NCI-H774 (cell line): ENCODE measurements at places on chromosomes 16 and 17.

DNA sequence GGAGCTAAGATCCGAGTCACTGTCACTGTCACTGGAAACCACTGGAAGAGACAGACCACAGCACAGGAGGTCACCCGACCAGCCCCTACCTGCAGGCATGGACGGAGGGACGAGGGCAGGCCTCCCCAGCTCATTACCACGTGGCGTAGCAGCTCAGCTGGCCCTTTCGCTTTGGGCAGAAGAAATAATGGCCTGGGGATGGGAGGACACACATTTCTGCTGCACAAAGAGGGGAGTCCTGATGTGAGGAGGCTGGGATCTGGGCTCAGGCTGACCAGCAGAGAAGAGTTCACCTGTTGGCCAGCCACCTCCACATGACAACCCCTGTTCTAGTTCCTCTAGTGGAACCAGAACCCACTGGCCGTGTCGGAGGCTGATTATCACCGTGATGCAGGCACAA is 38.2 kb upstream of the DOC2B start:
- no peak for DNase-seq

DNA sequence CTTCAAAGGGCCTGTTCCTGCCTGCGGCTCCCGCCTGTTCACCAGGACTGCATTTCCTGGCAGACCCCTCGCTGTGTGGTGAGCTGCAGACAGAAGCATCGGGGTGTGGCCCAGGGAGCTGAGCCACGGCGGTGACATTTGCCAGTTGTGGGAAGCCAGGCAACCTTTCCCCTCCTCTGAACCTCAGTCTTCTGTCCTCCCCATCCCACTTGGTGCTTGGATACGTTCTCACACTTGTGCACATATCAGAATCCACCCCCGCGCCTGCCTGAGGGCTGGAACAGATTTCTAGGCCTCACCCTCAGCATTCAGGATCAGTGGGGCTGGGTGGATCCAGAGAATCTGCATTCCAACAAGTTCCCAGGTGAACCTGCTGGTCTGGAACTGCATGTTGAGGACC is 63.5 kb downstream of the CRISPLD2 start:
- no peak for DNase-seq

DNA sequence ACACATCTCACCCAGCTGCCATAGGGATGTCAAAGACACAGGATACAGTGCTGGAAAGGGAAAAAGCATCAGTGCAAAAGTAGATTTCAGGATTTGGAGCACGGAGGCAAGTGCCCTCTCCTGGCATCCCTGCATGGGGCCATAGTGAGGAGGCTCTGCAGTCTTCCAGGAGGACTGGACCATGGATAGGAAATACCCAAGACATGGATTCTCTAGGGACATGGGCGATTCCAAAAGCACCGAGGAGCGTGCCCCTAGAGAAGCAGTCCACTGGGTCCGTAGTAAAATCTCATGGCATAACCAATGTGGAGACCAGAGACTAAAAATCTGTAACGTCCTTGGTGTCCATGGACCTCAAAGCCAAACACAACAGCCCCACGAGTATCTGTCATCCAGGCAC is 818.2 kb downstream of the KCNJ18 start:
- DNase-seq, result no peak

DNA sequence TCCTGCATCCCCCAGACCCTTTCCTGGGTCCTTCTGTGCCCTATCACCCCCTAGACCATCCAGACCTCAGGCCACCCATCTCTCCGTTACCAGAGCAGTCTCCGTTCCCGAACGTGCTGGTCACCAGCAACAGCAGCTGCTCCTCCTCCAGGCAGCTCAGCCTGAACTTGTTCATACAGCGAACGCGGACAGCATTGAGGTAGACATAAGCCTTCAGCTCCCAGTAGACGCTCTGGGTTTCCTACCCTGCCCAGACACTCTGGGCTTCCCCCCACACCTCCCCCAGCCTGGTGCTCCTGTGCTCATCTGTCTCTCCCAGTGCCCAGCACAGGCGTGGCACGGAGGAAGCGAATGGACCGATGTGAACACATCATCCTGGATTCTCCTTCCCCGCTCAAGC is 41.6 kb upstream of the RNFT1 start:
- DNase-seq, result no peak

DNA sequence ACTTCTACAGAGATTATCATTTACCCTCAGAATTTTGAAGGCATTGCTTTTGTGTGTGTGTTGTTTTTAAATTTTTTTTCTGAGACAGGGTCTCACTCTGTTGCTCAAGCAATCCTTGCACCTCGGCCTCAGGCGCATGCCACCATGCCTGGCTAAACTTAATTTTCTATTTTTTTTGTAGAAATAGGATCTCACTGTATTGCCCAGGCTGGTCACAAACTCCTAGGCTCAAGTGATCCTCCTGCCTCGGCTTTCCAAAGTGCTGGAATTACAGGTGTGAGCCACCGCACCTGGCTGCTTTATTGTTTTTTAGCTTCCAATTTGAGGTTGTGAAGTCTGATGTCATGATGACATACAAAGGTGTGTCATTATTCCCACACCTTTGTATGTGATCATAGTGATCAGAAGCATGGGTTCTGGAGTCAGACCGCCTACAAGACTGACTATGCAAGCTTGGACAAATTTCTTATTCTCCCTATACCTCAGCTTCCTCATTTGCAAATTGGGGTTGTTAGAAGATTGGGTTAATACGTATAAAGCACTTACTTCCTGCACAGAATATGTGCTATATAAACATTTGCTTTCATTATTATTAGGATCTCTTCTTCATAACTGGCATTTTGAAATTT is 5.8 kb downstream of the SEPHS2 start:
- no peak for DNase-seq

- DNase-seq, result no peak
Observed at GRCh38 chr16:55261301-55261700, 62.7 kb upstream of the IRX6 start.

DNA sequence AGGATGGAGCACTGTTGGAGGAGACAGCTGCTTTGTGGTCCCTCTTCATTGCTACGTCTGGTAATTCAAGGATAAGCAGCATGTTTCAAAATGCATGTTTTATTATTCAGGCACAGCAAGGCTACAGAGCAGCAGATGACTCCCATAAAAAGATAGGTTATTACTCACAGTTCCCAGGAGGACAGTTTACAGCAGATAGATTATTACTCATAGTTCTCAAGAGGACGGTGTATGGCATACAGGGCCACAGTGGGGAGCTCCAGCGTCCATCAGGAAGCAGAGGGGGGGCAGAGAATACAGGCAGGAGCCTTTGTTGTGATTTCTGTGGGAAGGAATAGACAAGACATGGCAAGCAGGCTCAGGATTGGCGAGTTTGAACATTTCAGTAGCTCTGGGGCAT is 72.9 kb downstream of the DNAH9 start:
- no peak for DNase-seq

DNA sequence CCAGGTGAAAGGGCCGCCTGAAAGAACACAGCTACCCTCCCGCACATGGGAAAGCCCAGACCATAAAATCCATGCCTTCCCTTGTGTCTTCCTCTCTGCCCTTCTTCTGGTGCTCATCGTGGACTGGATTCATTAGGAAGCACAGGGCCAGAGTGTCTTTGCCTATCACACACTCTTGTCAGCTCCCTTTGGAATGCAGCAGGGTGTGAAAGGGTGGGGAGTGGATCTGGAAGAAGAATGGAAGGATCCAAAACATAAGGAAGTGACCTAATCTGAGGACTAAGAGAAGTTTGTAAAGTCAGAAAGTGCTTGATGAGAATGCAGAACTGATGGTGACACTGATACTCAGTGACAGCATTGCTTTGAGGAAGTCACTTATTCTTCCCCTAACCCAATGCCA is 1147.3 kb upstream of the GOT2 start:
- DNase-seq, result no peak

DNA sequence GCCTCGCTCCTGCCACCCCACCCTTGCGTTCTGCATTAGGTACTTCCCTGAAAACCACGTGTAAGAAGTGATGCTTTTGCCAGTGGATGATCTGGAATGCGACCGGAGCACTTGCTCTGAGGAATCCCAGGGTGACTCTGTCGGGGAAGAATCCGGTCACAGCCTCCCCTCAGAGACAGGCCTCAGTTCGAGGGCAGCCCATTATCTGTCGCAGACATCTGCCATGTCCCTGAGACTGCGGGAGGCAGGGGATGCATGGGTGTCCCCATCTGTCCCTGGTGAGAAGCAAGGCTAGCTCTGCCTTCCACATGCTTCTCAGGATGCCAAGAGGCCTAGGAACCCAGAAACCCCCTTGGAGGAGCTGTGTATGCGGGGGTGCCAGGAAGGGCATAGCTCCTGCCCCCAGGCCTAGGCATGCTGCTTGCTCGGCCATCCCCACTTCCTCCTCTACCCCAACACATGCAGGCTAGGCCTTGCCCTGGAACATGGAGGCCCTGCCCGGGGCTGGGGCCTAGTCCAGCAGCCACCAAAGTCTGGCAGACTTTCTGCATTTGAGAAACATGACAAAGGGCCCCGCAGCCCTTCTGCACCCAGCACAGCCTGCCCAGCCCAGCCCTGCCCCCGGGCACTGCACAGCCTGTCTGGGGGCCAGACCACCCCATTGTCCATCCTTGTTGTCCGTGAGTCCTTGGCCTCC is 20.5 kb downstream of the MNT start:
- no peak for DNase-seq

DNA sequence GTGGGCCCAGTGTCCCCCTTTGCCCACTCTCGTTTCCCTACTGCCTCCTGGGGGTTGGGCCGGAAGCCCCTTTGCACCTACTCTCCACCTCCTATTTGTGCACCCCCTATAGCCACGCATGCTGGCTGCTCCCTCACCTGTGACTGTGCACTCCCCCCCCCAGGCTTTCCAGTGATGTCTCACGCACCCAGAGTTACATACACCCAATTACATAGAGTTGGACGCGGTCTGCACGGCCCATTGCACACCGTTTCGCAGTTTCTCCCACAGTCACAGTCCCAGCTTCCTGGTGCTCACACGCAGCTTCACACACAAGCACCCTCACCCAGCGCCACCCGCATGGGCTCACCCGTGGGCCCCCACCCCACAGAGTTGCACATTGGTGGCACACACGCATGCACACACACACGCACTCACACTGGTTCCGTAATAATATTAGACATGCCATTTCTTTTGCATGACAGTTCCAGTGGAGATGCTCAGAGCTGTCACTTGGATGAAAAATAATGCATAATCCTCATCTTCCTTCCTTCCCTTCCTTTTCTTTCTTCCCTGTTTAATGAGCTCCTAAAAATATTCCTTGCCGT is 21.5 kb upstream of the C1QL1 start:
- DNase-seq, result no peak

DNA sequence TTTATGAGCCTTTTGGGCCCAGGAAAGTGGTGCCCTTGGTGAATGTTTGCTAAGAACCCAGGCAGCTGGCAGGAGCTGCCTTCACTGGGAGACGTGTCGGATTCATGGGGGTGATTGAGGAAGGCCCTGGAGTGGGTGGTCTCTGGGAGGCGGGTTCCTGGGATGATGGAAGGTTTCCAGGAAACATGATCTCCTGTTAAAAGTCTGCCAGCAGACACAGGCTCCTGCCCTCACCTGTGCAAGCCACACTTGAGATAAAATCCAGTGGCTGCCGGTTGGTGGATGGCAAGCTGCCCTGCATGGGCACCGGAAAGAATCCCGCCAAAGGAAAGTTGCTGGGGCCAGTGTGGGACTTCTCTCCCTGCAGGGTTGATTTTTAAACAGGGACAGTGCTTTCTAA is 189.0 kb upstream of the CIBAR2 start:
- no peak for DNase-seq

DNA sequence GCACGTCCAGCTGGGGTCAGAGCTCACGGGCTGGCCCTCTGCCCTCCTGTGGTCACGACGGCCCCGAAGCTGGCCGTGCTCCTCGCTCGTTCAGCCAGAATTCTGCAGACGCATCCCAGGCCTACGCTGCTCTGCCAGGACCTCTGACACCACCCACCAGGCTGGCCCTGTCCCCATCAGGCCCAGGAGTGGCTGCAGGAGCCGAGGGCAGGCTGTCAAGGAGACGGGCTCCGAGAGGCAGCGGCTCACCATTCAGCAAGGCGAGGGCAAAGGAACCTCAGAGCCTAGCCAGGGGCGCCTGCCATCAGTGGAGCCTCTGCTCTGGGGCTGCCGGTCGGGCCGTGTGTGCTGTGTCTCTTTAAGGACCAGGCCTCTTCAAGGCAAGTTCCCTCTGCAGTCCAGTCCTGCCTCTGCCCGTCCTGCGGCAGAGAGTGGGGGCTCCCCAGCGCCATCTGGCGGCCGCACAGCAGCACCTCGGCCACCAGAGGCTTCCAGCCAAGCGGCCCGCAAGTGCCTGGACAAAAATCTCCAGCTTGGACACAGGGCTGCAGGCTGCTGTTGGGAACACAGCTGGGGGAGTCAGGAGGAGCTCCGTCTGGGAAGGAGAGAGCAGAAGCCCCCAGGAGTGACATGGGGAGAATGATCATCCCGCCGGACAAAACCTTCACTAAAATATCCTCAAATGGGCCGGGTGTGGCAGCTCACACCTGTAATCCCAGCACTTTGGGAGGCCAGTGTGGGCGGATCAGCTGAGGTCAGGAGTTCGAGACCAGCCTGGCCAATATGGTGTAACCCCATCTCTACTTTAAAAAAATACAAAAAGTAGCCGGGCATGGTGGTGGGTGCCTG is 7.4 kb upstream of the ABR start:
- DNase-seq, result no peak

GRCh38 chr17:604765-605164 is 109.9 kb downstream of the VPS53 start:
- no peak for DNase-seq

DNA sequence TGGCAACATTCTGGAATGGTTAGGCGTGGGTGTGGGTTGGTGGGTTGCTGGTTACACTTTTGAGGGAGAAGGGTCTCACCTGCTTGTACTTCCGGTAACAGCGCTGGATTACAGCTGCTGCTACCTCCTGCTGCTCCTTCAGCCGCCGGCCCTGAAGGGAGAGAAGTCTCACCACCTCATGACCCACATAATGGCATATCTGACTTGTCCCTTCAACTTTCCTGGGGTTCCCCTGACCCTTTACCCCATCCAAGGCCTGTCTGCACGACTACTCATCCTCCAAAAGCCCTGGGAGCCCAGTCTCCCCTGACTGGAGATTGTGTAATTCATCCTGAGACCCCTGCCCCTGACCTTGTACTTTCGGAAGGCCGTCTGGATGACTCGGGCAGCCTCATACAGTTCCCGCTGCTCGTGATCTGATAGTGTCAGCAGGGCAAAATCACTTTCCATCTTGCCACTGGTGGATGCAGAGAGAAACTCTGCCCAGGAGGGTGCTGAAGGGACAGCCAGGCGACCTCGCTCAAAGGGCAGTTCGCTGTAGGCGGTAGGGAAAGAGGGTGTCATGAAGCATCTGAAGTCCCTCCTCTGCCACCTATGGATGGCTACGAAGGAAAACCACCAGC is 2.0 kb upstream of the SPAG7 start:
- no peak for DNase-seq
